ENCODE measurements at places on chromosomes 1 and 21.

DNA sequence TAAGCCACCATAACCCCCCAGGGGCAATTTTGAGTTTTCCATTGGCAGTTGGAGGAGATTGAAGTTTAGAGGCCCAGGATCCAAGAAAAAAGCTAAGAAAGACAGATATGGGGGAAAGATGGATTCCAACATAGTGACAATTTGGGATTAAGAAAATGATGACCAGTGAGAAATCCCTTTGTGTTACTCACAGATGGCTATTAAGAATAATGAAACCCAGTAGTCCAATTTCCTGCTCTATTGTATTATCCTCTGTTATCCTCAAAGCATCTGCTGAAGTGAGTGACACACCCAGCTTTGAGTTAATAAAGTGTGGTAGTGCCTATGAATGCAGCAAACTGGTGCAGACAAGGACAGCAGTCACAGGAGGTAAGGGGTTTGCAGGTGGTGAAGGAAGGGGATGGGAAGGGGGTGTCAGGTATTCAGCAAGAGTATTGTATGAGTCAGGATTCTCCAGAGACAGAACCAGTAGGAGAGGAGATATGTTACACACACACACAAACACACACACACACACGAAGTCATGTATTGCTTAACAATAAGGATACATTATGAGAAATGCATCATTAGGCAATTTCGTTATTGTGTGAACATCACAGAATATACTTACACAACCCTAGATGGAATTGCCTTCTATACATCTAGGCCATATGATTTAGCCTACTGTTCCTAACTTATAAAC lies 112.4 kb upstream of the VANGL1 start:
- no peak for DNase-seq

DNA sequence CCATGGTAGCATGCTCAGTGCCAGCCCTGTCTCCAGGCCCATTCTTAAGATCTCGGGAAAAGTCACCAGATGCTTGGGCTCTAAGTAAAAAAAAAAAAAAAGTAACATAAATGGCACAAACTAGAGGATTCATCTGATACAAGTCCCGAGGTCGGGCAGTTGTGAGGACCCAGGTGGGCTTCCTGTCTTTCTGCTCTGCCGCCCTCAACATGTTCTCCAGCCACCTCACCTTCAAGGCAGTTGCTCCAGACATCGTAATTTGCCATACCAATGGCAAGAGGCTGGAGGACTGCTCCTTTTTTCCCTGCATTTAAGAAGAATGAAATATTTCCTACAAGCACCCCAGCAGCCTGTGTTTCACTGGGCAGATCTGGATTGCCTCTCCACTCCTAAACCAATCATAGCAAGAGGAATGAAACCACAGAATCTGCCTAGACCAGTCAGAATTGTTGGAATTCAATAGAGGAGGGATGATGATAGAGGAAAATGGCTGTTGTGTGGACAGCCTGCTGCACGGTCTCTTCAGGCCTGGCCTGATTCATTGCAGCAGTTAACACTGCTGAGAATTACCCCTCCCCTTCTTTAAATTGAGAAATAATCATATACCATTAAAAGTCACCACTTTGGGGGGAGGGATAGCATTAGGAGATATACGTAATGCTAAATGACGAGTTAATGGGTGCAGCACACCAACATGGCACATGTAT lies 5.4 kb downstream of the HMGN2 start:
- DNase-seq, result no peak

- peak; percentile 10 for DNase-seq
Observed at GRCh38 chr1:37038227-37039093, 4.1 kb upstream of the GRIK3 start.

- no peak for DNase-seq
Observed at GRCh38 chr1:171191992-171192391, 6.9 kb downstream of the FMO2 start.

DNA sequence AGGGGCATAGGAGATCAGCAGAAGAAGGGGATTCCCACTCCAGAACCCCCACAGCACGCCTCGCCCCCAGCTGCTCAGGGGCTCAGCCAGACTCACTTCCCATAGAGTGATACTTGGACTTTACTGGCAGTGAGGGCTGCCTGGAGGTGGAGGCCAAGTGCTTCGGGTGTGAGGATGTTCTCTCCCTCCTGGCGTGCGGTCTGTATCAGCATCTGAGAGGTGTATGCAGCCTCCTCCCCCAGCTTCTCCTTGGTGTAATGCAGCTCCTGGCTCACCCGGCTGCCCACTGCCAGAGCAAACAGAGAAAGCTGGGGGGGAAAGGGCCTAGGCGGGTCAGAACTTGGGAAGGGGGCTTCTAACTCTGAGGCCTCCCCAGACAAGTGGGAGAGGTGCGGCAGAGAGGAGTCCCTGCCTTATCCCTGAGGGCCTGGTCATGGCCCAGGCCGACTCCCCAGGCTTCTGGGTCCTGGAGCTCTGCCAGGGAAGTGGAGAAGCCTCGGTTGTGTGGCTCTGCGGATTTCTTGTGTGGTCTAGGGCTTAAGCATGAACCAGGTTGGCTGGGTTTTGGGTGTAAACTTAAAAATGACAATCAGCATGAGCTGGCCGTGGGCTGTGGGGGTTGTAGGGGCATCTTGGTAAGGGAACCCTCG lies 10.9 kb downstream of the PTCH2 start:
- DNase-seq, result no peak

DNA sequence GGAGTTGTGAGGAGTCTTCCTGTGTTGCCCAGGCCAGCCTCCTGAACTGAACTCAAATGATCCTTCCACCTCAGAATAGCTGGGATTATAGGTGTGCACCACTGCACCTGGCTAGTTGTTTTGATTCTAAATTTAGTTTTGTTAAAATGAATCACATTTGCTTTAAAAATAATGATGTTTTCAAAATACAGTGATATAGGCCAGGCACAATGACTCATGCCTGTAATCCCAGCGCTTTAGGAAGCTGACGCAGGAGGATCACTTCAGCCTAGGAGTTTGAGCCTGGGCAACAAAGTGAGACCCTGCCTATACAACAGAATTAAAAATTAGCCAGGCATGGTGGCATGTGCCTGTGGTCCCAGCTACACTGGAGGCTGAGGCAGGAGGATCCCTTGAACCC lies 24.3 kb downstream of the RTCA start:
- DNase-seq, result no peak

DNA sequence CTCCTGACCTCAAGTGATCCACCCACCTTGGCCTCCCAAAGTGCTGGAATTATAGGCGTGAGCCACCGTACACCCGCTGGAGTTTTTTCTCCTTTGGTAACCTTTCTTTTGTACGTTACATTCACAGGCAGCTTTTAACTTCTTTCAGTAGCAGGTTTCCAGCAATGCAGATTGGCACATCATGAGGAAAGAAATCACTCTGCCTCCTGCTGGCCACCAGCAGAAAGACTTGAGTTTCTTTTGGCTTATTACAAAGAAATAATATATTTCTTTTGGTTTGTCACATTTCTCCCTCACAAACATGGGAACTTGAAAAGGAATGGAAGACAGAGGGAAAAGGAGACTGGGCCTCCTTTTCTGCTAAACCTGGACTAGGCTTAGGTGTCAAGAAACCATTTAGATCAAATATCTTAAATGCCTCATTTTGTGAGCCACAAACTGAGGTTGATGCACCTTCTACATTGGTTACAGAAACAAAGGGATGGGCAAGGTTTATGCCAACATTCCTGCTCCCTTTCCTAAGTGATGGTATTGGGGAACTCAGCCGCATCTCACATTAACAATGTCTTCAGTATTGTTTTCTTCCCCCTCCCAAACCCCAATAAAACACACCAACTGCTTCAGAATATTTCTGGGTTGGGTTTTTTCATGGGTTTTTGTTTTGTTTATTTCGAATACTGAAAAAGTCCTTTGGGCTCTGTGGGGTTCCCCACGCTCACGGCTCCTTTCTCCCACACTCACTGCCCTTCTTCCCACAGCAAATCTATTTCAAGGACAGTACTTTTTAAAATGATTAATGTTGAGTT lies 7.7 kb downstream of the ENSA start:
- peak; percentile 57 for DNase-seq

GRCh38 chr1:45327644-45328515 lies 1.2 kb downstream of the HPDL start:
- no peak for DNase-seq

- DNase-seq, result peak; percentile 93
Observed at GRCh38 chr1:46303038-46303871, at the start of the genes LRRC41 and UQCRH. TSS of gene LRRC41 (minus strand) at chr1:46303616. CDS start at chr1:46303322, 294 bp downstream. TSS of gene UQCRH (plus strand) at chr1:46303698. CDS start at chr1:46303767, 69 bp downstream.

- no peak for DNase-seq
Observed at GRCh38 chr1:182244451-182244850, 147.1 kb downstream of the GLUL start.

DNA sequence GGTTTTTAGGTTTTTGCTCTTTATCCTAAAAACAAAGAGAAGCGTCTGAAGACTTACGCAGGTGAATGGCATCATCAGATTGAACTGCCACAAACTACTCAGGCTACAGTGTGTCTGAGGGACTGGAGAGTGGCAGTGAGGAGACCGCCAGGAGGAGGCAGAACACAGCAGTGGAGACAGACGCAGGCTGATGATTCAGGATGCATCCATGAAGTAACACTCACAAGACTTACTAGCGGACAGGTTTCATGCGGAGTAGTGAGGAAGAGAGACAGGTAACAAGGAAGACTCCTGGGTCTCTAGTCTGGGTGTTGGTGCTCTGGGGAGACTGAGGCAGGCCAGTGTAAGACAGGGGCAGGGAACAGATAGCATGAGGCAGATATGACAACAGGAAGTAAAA lies 5.7 kb downstream of the HSF2BP start:
- no peak for DNase-seq

GRCh38 chr21:36545776-36546511 lies 66.0 kb upstream of the CLDN14 start:
- no peak for DNase-seq

DNA sequence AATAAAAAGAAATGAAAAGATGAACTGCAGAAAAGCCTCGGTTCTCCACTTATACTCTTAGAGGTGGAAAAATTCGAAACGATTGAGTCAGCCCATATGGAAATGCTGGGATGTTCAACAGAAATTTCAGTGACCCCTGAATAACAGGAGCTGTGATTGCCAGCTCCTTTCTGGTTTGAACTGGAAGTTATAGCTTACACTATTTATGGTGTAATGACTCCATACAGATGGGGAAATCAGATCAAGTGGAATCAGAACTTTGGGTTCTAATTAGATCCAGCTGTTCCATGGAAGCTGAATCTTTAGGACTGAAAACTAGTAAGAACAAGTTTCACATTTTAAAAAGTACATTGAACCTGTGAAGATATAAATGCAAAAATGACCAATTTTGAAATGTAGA lies 569.3 kb upstream of the ZRANB2 start:
- DNase-seq, result no peak

DNA sequence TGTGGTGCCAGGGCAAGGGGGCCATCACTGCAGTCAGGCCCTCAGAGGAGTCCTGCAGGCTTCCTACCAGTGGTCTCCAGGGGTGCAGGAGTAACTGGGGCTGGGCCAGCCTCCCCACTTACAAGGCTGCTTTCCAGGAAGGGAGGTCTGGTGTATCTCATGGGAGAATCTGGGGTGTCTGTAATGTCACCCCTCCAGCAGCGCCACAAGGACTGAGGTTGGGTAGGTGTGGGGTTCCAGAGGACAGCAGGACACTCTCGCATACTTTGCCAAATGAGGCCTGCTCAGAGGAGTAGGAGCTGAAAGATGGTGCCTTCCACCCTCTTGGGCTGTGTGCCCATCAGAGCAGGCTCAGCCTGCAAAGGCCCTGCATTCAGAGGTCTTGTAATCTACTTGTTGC lies 46.9 kb downstream of the TNNT2 start:
- no peak for DNase-seq

GRCh38 chr1:177432897-177433296 lies 262.1 kb downstream of the BRINP2 start:
- no peak for DNase-seq

GRCh38 chr1:93080179-93080823 lies 1.2 kb downstream of the MTF2 start:
- no peak for DNase-seq

DNA sequence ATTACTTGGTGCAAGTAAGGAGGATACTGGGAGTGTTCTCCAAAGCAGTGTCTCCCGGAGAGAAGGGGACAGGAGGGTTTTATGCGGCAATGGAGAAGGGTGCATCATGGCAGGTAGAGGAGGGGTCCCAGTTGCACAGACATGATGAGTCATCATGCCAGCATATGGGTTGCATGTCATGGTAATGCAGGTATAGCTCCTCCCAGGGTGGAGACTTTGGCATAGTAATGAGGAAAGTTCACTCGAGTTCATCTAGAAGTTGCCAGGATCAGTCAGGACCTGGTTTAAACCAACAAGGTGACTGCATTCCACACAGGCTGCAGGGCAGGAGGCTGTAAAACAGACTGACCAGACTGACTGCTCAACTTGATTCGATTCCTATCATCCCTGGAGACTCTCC lies 355.7 kb upstream of the DUSP10 start:
- no peak for DNase-seq

- no peak for DNase-seq
Observed at GRCh38 chr21:44758781-44759627, 42.6 kb downstream of the UBE2G2 start.

DNA sequence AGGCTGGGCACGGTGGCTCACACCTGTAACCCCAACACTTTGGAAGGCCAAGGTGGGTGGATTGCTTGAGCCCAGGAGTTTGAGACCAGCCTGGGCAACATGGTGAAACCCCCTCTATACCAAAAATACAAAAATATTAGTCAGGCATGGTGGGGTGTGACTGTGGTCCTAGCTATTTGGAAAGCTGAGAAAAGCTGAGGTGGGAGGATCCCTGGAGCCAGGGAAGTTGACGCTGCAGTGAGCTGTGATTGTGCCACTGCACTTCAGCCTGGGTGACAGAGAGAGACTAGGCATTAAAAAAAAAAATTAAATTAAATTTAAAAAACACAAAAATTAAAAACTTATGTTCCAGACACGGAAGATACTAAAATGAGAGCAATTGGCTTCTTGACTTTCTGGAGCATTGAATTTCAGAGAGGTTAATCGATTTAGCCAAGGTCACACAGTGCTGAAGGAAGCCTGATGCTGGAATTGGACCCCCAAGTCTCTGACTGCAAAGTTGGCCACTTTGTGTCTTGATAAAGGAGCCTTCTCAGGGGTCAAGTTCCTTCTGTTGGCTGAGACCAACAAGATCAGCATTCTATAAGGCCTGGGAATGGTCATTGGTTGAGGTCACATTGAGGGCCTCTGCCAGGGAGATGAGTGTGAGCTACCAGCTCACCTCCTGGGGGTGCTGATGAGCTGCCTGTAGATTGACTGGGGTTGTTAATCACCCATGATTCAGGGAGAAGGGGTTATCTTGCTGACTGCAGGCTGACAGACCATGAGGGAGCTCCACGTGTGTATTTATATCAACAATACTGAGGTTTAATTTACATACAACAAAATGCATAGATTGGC lies 54.3 kb downstream of the RPS6KA1 start:
- DNase-seq, result no peak

DNA sequence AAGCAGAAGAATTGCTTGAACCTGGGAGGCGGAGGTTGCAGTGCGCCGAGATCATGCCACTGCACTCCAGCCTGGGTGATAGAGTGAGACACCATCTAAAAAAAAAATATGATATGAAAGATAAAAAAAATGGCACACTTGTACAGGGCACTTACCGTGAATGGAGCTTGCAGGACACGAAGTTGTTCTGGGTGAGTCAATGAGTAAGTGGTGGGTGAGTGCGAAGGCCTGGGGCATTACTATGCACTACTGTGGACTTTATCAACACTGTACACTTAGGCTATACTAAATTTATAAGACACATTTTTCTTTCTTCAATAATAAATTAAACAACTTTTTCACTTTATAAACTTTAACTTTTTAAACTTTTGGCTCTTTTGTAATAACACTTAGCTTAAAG lies 37.0 kb downstream of the TNFRSF8 start:
- DNase-seq, result no peak

- no peak for DNase-seq
Observed at GRCh38 chr1:206651958-206652890, 16.9 kb downstream of the DYRK3 start.

- no peak for DNase-seq
Observed at GRCh38 chr1:118977600-118977999, 10.5 kb downstream of the TBX15 start.

- no peak for DNase-seq
Observed at GRCh38 chr1:240526312-240526711, 85.6 kb downstream of the GREM2 start.
